ENCODE measurements at places on chromosomes 12 and 14.

- DNase-seq, result no peak
Observed at GRCh38 chr12:80001562-80001961, 66.7 kb upstream of the PPP1R12A start.

DNA sequence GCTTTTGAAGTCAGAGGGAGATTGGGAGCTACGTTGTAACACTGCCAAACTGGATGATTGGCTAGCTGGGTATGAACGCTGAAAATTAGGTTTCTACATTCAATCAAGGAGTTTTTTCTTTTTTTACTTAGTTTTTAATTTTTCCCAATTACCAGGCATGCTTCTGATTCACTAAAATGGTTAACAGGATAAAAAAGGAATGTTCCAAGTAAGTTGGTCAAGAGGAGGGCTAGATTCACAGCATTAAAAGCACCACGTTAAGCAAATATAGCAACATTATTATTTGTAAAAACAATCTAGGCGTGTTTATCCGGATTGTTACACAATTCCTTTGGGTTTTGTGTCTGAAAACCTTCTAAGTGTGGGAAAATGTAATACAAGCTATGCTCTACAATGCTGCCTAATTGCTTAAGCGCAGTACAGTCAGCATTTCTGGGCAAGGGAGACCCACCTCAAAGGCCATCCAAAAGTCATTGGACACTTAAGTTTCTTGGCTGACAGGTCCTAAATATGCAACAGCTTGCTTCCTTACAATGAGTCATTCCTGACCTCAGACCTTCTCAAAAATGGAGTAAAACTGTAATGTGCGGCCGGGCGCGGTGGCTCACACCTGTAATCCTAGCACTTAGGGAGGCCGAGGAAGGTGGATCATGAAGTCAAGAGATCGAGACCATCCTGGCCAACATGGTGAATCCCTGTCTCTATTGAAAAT is 1.2 kb downstream of the RPLP0 start:
- peak; percentile 15 for DNase-seq

- no peak for DNase-seq
Observed at GRCh38 chr14:88163731-88164255, 158.9 kb downstream of the GPR65 start.

DNA sequence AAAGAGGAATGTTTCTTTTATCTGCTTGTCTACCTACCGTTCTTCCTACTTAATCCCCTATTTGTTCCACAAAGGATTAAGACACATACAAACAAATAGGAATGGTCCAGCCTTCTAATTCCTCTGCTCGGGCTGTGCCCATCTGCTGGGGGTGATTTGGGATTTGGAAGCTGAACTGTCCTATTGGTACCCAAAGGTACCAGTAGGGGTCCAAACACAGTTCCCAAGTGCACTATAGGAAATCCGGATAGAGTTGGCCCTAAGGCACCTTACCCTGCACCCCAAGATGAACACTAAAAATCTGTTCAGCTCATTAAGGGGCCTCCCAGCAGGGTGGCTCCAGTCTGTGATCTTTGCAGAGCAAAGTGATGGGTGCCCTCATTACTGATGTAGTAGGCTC is 566.9 kb downstream of the NRXN3 start:
- no peak for DNase-seq

GRCh38 chr14:80055667-80056496 is 155.4 kb downstream of the DIO2 start:
- DNase-seq, result no peak

GRCh38 chr14:90660865-90661570 is 155.2 kb downstream of the TTC7B start:
- no peak for DNase-seq

- DNase-seq, result no peak
Observed at GRCh38 chr14:101709962-101710931, 51.3 kb upstream of the PPP2R5C start.

GRCh38 chr14:74973003-74973653 is 17.7 kb upstream of the PGF start:
- no peak for DNase-seq

DNA sequence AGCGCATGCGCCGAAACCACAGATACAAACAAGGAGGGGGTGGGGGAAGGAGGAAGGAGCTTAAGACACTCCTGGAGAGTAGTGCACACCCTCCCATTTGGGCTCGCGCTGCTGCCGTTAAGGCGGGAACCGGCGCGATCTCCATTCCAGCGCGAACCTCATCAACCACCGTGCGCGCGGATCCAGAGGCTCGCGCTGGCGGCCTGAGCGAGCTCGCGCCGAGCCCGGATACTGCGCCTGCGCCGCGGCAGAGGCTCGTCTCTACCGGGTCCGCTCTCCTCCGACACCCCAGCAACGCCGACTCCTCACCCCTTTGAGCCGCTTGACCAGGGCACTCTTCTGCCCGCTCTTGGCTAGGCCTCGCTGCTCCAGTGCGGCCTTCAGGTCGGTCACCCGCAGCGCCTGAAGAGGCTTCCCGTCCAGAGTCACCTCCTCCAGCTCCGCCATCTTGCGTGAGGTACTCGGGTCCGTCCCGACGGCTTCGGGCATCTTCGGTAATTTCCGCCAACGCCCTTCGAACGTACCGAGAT is at the start of gene ACIN1:
ACIN1 (minus strand) TSS at position 471 of the 530 bp plus-strand sequence; CDS start at position 447, 24 bp downstream.
- DNase-seq, result peak; percentile 66

DNA sequence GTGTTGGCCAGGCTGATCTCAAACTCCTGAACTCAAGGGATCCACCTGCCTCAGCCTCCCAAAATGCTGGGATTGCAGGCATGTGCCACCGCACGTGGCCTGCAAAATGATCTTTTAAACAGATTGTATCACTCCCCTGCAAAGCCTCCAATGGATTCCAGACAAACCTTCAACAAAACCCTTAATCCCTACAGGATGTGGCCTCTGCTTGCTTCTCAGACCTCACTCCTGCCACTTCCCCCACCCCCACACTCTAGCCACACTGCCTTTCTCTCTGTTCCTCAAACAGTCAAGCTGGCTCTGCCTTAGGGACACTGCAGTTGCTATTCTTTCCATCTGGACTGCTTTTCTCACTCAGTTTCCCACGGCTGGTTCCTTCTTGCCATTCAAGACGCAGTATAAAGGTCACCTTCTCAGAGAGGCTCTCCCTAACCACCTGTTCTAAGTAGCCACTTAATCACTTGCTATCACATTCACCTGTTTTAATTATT is 47.3 kb upstream of the TMED10 start:
- DNase-seq, result no peak

DNA sequence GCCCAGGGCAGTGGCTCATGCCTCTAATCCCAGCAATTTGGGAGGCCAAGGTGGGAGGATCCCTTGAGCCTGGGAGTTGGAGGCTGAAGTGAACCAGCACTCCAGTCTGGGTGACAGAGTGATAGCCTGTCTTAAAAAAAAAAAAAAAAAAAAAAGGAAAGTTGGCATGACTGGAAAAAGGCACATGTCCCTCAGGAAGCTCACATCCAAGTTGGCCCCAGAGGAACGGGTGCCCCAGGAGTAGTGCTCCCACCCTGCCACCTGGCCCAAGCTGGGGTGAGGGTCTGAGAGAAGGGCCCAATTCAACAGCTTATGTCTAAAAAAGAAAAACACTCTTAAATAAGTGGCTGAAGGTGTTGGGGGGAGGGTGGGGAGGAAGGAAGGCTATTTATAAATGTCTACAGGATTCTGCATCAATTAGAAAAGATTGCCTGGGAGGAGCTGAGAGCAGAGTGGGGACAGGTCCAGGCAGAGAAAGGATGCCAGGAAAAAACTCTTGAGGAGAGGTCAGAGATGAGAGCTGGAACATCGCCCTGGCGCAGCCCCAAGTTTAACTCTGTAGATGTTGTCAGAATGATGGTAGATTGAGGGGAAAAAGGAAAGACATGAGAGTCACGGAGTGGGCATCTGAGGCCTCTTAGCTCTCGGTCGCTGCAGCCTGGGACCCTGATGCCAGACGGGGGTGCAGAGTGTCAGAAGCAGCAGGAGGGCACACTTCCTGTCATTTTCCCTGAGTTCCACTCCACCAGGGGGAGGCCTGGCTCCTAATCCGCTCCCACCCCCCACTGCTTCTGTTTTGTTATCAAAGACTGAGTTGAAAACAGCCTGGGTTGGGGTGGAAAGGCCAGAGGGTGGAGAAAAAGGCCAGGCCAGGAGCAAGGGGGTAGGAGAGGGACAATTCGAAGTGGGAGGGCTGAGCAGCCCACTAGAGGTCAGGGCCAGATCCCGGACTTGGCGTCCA is 7.3 kb downstream of the SPRYD3 start:
- DNase-seq, result no peak

DNA sequence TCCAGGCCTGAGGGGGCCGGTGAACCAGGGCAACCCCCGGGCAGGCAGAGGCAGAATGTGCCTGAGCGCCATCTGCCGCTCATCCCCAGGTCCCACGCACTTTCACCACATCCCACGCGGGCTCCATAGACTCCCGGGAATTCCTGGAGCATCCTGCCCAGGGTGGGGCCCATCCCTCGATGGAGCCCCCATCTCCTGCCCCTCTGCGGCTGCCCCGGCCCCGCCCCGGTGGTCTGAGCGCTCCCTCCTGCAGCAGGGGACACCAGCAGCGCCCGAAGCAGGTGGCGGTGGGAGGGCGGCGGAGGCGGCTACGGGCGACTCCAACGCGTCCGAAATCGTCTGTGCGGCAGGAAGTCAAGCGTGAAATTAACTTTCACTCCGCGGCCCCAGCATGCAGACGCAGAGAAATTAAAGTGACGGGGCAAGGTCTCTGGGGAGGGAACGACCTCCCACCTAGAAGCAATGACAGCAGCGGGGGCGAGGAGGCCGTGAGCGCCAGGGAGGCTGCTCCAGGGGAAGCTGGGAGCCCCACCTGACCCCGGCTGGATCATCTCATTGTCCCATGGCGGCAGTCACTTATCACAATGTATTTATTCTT is 122.2 kb downstream of the NCOR2 start:
- no peak for DNase-seq

GRCh38 chr12:1384910-1385309 is 209.5 kb downstream of the FBXL14 start:
- no peak for DNase-seq

DNA sequence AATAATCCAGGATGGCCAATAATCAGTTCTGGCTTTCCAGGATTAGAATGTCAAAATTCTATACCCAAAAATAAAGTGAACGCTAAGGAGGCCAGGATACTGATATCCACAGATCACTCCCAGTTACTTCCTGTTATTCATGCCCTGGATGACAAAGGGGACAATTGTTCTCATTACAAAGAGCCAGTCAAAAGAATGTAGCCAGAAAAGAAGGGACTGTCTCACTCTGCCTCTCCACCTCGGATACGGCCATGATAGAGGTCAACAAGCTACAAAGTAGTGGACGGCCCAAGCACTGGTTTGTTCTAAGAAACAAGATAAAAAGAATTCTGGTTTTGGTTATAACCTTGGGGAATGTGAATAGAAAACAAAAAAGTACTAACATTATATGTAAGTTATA is 116.1 kb upstream of the ATF7IP start:
- DNase-seq, result no peak

- DNase-seq, result no peak
Observed at GRCh38 chr12:32534698-32535097, 135.3 kb downstream of the FGD4 start.

GRCh38 chr14:70567791-70568190 is 32.7 kb downstream of the MED6 start:
- peak; percentile 3 for DNase-seq

DNA sequence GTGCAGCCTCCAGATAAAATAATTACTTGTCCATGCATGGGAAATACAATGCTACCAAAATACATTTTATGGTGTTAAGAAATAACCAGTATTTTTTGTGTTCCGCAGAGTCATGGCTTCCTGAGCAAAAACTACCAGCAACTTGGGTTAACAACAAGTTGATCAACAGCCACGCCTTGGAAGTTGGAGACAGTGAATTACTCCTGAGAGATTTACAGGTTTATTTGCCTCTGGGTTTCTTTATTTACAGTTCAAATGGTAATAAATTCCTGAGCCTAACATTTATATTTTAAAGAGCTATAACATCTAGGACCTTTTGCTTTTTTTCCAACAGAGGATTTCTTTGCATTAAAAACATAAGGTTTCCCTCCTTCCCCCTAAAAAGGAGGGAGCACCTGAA is 194.0 kb downstream of the IPO8 start:
- DNase-seq, result no peak

- no peak for DNase-seq
Observed at GRCh38 chr12:16716928-16717327, 111.0 kb upstream of the LMO3 start.

DNA sequence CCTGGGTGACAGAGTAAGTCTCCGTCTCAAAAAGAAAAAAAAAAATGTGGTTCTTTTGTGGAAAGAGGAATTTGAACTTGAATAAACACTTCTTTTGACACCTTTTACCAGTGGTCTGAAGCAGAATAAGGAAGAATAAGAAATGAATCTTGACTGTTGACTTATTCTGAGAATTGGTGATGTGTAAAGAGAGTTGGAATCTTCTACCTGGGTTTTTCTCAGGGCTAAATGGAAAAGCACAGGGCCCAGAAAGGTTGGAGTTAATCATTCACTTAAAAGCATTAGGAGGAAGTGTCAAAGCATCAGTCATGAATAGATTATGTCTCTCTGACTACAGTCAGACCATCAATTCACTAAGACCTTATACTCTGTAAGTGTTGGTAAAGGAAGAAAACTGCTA is 13.9 kb downstream of the PNMA1 start:
- no peak for DNase-seq

DNA sequence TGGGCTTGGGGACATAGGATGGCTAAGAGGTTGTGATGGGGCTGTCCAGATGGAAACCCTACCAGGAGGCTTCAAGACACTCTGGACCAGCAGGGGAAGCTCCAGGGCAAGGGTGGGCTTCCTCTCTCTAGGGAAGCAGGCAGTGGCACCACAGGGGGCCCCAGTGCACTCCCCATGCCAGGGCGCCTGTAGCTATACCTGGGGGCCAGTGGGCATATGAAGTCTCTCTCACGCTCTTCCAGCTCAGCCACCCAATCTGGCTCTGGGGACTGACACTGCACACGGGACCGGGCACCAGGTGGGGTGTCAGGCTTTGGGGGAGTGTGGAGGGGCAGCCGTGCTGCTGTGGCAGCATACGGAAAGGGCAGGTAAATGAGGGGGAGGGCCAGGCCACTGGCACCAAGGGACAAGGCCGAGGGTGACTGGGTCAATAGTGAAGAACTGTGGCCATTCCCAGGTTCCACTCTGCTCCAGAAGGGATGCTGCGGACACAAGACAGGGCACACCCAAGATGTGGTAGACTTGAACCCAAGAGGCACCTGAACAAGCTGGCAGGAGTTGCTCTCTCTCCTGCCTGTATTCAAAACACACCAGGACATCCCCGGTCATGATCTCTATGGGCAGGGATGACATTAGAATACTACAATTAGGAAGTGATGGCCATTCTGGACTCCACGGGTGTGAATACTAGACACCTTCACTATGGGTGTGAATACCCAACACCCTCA is 27.5 kb downstream of the RFLNA start:
- DNase-seq, result no peak

All from activated CD4-positive, alpha-beta T cell treated with anti-CD3 and anti-CD28 coated beads, Interleukin-2, amount 50 U/mL, for 24 hours (primary cell).